ENCODE measurements at places on chromosomes 6 and 20.

- DNase-seq: peak; percentile 13
Measured at GRCh38 chr20:45229264-45230056, 8.3 kb downstream of the SEMG2 start.

DNA sequence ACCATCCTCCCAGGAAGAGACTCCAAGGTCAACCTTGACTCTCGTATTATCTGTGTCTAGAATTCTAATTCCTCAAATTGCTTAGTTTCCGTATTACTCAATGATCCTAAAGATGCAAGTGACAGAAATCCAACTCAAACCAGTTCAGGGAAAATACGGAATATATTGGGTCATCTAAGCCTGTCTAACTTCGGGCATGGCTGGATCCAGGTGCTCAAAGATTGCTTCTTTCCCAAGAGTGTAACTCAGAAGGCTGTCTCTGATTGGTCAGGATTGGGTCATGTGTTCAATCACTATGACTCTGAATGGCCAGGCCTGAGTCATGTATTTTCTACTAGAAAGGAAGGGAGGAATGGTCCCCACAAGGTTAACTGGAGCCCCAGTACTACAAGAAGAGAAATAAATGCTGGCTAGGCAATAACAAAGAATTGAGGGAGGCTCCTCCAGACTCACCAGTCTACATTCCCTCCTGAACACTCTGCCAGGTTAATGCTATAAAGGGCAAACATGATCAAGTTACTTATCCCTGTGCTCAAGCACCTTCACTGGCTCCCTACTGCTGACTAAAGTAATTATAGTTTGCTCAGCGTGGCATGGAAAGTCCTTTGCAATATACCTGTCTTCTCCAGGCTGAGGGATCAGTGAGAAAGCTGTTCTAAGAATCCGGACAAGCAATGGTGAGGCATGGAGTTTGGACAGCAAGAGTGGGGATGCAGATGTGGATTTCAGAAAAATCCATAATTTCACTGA is 15.4 kb upstream of the PREX1 start:
- DNase-seq: no peak

- DNase-seq: no peak
Measured at GRCh38 chr6:126385536-126385935, 45.6 kb downstream of the CENPW start.

GRCh38 chr6:149335924-149336608 is 18.6 kb downstream of the TAB2 start:
- peak; percentile 53 for DNase-seq

GRCh38 chr6:16623731-16624130 is 137.5 kb downstream of the ATXN1 start:
- DNase-seq: no peak

DNA sequence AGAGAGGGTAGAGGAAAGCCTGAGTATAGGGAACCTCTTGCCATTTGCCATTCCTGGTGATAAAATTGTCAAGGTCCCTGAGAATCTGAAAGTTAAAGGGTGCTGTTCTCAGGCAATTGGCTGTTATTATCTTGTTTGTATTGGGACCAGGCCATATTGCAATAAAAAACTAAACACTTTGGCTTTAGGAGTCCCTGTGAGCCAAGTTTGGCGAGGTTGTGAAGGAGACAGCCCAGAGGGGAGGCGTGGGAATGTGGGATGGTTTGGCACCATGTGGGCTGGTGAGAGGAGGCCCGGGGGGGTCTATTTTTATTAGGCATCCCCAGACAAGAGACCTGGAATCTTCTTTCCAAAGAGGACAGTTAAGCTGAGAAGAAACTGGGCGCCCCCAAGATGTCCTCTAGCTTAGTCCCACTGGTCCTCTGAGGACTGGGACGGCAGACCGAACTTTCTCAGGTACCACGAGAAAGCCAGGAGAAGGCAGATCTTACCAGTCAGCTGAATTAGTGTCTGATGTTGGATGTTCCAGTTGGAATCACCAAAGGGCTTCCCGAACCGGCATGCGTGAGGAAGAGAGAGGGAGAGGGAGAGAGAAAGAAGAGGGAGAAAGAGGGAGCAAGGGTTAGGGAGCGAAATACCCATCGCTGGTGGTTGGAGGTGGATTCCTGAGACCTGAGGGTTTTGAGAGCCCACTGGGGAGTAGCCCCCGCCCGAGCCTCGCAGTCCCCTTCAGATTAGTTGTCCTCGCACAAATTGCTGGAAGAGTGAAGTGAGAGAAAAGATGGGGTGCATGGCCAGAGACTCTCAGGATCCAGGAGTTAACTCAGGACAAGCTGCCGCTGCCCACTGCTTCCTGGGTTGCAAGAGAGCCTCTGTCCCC is 24.4 kb downstream of the DYNLT1 start:
- no peak for DNase-seq

DNA sequence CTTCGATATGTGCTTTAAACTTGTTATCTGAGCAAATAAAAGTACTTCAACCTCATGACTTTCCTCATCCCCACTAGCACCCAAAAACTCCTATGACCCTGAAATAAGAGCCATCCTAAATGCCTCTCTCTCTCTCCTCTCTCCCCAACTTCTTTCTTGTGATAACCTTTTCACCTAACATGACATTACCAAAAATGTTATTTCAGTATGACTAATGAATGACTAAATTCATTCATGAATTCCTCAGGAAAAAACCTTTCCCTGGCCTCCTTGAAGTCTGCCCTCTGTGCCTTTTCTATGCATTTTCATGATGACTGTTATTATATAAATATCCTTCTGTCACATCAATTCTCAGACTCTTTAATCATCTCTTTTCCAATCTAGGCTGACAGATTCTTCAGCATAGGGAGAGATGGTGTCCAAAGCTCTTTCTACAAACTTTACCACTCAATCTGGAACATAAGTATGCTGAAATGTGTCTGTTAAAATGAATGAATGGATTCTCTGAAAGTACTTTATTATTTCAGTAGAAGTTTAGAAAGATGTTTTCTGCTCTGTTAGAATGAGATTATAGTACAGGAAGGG is 114.3 kb upstream of the GGTLC1 start:
- DNase-seq: no peak

GRCh38 chr20:32972181-32973076 is 31.8 kb downstream of the SUN5 start:
- peak; percentile 62 for DNase-seq

DNA sequence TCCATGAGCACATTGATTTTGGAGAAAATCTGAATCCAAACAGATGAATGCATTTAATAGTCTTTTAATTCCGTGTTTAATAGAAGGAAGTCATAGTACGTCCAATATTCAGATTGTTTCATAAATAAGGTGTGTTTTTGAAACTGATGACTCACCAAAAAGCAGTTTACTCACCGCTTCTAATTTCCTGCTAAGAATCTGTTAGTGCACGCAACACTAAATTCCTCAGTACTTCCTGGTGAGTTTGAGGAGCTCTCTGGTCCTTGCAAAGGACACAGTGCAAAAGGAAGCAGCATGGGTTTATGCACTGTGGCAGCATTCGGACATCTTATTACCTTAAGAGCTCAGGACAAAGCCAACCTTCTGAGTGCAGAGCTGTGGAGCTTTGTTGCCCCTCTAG is 2.3 kb upstream of the ADGRF1 start:
- DNase-seq: no peak

GRCh38 chr6:42555477-42556457 is 8.1 kb upstream of the UBR2 start:
- DNase-seq: no peak

DNA sequence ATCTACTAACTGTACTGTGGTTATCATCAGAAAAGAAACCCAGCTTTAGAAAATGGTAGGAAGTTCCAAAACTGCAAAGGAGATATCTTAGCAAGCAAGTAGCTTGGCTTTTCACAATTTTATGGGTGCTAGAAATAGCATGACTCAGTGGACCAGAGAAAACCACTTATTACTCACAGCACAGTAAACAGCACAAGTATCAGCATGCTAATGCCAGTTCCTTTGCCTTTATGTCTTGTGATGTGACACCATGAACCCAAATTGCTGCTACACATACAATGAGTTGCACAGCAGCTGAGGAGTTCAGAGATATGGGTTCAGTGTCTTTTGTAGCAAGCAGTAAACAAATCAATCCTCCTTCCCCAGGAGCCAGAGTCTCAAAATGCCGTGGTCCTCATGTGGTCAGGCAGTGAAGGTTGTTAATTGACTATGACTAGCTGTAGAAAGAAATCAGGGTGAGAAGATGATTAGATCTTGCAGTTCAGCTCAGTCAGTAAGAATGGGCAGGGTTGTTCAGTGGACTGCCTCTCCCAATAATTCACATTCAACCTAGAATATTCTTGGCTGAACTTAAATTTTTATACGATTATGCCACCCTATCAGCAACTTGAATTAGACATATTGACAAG is 73.3 kb downstream of the OPRM1 start:
- no peak for DNase-seq

- DNase-seq: no peak
Measured at GRCh38 chr6:3388786-3389185, 68.1 kb downstream of the SLC22A23 start.

- no peak for DNase-seq
Measured at GRCh38 chr6:138795809-138796603, at the start of gene ECT2L. ECT2L (plus strand) TSS chr6:138796087; CDS start chr6:138813275, 17,188 bp downstream.

DNA sequence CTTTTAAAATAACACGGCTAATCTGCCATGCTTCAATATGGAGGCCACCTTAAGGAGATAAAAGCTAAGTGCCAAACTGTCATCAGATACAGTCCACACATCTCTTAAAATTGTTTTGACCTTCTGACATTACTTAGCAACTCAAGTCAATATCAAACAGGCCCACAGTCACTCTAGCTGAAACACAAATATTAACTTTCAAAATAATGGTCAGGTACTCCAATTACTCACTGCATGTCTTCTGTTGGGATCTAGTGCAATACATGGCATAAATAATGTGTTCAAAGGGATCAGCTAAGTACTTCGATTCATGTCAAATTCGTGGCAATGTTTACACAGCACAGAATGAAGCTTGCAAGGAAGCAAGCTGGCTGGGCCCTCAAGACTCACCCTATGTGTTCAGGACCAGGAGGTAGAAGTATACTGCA is 133.9 kb upstream of the BEND6 start:
- no peak for DNase-seq

DNA sequence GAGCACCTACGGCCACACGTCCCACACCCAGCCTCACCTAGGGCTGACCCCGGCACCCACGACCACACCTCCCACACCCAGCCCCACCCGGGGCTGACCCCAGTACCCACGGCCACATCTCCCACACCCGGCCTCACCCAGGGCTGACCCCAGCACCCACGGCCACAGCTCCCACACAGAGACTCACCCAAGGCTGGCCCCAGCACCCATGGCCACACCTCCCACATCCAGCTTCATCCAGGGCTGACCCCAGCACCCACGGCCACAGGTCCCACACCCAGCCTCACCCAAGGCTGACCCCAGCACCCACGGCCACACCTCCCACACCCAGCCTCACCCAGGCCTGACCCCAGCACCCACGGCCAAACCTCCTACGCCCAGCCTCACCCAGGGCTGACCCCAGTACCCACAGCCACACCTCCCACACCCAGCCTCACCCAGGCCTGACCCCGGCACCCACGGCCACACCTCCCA is 36.7 kb downstream of the NINL start:
- no peak for DNase-seq

DNA sequence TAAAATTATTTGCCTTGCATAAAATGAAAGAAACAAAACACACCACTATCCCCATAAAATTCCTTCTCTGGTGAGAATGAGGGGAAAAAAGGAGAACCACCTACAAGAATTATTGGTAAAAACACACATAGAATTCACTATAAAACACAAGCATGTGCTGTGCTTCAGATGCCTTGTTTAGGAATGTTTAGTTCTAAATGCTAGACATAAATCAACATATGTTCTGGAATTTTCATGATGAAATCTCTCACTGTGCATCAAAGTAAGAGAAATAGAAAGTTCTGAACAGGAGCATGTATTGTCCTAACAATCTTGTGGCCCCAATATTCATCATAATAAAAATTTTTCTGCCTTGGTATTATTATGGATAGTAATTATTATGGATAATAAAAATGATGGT is 111.0 kb downstream of the PLCB4 start:
- no peak for DNase-seq

DNA sequence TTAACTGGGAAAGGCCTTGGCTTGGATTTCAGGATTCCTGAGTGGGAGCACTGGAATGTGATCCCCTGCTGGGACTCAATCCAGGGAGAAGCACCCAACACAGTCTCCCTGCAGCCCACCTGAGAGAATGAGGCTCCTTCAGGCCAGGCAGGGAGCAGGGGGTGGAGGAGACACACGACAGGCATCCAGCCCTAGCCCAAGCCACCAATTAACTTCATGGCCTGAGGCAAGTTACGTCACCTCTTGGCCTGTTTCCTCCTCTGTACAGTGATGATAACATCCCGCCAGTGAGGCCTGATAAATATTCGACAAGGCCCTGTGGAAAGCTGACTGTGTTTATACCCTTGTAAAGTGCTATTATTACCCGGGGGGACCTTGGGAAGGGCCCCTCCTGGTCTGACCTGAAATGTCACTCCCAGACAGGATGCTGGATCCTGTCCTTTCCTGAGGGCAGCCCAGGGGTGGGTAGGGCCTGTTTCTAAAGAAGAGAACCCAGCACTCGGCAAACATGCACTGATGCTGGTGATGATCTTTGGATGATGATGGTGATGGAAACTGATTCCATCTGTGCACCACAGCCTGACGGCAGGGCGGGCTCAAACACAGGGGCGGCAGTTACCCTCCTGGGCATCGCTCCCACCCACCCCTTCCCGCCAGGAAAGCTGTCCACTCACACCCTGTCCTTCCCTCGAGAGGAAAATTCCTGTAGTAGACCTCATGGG is 12.4 kb downstream of the FRS3 start:
- DNase-seq: no peak

- no peak for DNase-seq
Measured at GRCh38 chr6:168212362-168212761, 107.2 kb downstream of the DACT2 start.
